ENCODE measurements at places on chromosomes 12 and 14. TPM values are rescaled to one million over a fixed set of nuclear protein-coding genes. Genes with fewer than 3 reads are reported as not detected.

The PRB2 gene
- not detected for polyA plus RNA-seq

The PPP1R12A gene
- polyA plus RNA-seq, result 44.1 TPM

The SPRYD3 gene
- 11.0 TPM for polyA plus RNA-seq

The STAT6 gene
- polyA plus RNA-seq, result 38.4 TPM

The RNASE2 gene
- not detected for polyA plus RNA-seq

The CCDC177 gene
- not detected for polyA plus RNA-seq

The E2F7 gene
- 7.3 TPM for polyA plus RNA-seq

The ESR2 gene
- polyA plus RNA-seq, result 2.8 TPM

The GLIPR1L2 gene
- polyA plus RNA-seq, result not detected

The CLEC9A gene
- polyA plus RNA-seq, result not detected

DNA sequence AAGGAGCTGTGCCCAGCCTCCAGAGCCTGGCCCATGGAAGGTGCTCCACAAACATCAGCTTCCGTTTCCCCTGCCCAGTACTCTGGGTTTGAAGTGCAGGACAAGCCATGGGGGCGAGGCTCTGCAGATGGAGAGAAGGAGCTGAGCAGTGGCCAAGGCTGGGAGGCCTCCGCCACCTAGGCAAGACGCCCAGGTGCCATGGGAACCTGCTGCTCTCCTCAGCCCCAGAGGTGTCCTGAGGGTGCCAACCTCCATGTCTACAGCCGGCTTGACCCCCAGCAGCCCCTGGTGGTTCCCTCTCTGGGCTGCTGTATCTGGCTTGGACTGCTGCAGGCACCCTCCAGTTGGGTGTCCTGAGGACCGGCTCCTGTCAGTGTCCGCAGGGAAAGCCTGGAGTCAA, 12.4 kb downstream of the KRT71 start:
- DNase-seq, result no peak

- no peak for DNase-seq
Observed at GRCh38 chr12:109115758-109116610, at the start of gene ACACB. ACACB (plus strand) TSS chr12:109116587; CDS start chr12:109139406, 22,819 bp downstream.

DNA sequence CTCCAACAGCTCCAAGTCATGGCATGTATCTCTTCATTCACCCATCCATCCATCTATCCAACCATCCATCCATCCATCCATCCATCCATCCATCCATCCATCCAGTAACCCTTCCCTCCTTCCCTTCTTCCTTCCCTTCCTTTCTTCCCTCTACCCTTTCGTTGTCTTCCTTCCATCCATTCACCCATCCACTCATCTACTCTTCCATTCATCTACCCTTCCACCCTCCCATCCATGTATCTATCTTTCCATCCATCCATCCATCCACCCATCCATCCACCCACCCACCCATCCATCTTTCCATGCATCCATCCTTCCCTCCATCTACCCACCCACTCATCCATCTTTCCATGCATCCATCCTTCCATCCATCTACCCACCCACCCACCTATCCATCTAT, 53.2 kb upstream of the FBXO21 start:
- no peak for DNase-seq

DNA sequence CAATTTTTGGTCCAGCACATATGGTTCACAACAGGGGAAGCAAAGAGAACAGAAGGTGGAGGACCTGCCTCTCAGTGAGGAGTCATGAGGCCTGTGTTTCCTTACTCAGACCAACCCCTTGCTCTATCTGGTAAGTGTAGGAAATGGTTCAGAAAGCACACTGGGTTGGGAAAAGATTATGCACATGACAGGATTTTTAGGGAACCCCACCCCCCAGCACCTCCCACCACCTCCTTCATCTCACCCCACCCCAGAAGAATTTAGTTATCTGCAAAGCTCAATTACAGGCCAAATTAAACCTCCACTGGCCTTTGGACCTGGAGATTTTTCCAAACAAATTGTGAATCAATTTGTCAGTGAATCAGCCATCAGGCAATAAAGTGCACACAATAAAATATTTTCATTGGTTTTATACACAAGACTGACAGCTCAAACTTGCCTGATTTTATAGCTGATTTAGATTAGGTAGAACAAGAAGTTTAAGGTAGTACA, 132.8 kb downstream of the DACT1 start:
- DNase-seq, result no peak

- no peak for DNase-seq
Observed at GRCh38 chr12:47328831-47329545, 249.2 kb upstream of the AMIGO2 start.

DNA sequence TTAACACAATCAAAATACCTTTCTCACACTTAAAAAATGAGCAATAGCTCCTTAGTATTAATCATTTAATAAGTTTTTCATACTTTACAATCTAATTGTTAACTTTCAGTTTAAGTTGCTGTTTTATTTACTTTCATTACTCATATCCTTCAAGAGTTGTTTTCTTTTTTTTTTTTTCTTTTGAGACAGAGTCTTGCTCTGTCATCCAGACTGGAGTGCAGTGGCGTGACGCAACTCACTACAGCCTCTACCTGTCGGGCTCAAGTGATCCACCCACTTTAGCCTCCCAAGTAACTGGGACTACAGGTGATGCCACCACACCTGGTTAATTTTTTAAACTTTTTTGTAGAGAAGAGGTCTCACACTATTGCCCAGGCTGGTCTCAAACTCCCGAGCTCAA, 16.1 kb downstream of the ZBTB1 start:
- no peak for DNase-seq

DNA sequence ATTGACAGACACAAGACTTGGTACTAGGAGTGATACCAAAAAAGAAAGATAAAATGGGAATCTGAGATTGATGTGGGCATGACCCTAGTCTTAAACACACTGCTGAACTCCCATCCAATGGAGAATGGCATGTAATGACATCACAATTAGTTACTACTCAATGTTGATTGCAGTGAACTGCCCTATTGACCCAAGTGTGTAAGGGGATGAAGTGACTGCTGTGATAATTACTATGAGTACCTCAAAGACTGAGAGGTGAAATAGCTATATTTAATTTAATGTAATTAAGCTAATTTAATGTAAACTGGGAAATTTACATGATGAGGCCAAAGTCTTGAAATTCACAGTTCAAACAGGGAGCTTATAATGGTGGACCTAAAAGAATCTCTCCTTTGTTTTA, at the start of gene ADAM20:
TSS of gene ADAM20 (minus strand) at position 101 of the 400 bp plus-strand sequence. CDS start 10,247 bp downstream, outside the sequence.
- DNase-seq, result no peak

DNA sequence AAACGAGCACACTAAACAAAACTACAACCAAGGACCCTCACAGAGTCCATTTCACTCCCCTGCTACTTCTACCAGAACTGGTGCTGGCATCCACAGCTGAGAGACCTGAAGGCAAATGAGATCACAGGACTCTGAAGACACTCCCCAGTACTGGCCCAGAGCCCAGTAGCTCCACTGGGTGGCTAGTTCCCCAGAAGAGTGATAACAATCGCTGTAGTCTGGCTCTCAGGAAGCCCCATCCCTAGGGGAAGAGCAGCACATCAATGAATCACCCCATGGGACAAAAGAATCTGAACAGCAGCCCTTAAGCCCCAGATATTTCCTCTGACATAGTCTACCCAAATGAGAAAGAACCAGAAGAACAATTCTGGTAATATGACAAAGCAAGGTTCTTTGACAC, 190.7 kb upstream of the BMP4 start:
- DNase-seq, result no peak

DNA sequence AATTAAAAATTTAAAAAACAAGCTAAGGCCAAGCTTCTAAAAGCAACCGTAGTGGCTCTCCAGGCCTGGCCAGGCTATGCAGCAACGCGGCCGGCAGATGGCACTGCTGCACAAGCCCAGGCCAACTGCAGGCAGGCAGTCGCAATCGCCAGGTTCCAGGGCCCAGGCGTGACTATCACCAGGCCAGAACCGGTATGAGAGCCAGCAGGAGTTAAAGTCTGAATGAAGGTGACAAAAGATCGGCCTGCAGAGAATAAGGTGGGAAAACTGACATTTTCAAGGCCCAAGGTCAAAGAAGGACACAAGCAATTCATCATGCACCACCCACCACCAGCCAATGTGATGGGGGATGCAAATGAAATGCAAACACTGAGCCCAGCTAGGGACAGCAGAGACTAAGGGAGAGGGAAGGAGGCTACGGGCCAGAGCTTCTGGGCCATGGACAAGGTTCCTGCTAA, 43.6 kb upstream of the ANO2 start:
- DNase-seq, result peak; percentile 64

GRCh38 chr14:29111554-29111953, 345.0 kb downstream of the FOXG1 start:
- DNase-seq, result no peak

- no peak for DNase-seq
Observed at GRCh38 chr12:40175045-40175444, 49.8 kb upstream of the LRRK2 start.

DNA sequence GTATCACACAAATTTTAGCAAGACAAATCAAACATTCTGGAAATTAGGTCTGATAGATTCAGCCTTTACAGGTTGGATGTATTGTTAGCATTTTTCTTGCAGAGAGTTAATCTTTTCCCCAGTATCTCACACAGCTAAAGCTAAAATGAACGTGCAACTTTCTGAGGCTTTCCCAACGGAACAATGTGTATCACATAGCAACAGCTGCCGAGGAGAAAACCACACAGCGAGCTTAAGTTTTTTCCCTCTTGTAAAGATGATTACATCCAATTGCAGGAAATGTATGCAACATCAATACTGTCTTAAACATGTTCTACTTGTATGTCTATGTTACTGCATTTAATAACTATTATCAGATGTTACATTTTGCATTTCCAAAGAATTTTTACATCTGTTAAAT, 182.2 kb downstream of the CCDC59 start:
- DNase-seq, result no peak

DNA sequence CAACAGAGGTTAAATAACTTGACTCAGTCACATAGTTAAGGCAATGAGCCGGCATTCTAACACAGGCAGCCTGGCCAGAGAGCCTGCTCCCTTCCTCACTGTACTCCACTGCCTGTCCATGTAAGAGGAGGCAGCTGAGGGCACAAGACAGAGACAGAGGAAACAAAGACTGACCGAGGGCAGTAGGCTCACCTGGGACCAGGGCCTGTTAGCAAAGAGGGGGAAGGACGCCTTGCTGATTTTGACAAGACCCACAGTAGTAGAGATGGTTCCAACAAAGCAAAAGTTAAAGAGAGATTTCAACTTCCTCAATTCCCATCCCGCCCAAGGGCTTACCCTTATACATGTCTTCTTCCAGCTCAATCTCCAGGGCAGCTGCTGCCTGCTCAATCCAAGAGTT, 26.5 kb downstream of the OTUB2 start:
- no peak for DNase-seq

DNA sequence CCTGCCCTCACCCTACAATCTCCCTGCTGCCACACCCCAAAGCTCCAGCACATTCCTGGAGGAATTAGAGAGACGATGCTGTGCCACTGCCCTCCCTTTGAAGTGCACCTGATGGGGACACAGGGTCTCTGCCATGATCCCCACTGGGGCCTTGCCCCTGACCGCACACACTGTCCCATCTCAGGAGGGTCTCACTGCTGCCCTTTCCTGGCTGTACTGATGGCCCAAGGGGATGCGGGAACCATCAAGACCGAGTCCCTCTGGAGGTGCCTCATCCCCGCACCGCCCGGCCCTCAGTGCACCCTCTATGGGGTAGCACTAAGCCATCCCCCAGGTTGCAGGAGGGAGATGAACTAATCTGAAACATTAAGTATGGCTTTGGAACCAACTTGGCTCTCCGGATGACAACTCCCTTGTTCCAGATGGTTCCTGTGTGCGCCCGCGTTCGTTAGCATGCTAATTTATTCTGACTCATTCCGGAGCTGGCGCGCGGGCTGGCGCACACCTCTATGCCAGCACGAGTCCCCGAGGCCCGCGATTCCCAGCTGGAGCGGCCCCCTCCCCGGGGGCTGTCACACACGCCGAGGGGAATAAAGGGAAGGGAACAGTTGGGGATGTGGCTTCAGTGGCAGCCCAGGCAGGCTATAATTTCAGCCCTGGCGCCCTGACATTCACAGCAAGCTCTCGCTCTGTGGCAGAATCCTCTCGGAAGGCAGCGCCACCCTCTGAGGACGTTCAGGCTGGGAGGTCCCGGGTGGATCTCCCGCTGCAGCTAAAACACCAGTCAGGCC, 34.2 kb upstream of the C14orf180 start:
- no peak for DNase-seq

DNA sequence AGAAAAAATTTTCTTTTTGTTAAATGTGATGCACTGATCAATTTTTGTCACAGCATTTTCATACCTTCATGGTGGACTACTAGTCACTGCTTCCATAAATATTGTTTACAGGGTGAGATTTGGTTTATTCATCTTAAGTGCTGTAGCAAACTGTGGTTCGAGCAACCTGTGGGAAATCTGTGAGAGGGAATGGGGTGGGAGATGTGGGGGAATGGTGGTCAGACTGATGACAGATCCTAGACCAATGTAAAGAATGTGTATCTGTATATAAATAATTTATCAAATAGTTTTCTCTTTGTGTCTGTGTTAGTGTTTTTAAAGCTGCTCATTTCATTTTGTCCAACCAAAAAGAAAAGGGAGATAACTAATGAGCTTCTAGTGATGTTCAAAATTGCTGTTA, 26.7 kb downstream of the CSRP2 start:
- no peak for DNase-seq

GRCh38 chr12:82756303-82756702, 69.6 kb downstream of the TMTC2 start:
- DNase-seq, result no peak

GRCh38 chr14:68476212-68477109, 316.4 kb downstream of the ZFP36L1 start:
- no peak for DNase-seq

DNA sequence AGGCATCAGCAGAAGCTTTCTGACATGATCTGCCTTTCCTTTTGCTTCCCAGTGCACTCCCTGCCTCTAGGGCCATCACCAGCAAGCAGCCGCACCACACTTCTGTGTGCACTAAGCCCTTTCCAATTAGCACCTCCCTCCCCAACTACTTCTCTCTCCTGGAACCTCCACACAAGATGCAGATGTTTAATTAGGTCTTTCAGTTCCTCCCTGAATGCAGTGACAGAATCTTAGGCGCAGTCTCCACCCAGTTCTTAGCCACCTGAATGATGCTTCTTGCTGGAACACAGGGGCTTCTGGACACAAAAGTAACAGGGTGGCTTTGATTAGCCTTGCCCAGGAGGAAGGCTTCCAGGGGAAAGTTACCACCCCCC, 32.9 kb downstream of the NIN start:
- DNase-seq, result no peak

DNA sequence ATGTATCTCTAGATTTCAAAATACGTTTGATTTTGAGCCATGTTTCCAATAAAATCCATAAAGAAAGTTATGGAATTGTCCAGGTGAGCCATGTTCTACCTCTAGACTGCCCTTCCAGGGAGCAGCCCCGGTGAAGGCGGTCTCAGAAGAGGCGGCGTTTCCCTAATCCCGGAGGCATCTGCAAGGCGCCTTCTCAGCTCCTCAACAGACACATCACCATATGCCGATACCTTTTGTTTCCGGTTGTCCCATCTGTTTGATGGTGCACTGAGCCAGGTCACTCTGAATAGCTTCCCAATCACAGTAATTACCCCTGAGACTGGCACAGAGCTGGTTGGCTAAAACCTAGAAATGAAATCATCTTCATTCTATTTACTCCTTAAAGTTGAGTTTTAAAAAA, 305.5 kb upstream of the FKBP4 start:
- DNase-seq, result no peak

GRCh38 chr12:32508626-32509025, 109.3 kb downstream of the FGD4 start:
- no peak for DNase-seq
